Retina (tissue), 1 donor: ENCODE measurements at places on chromosomes 2 and 18.

DNA sequence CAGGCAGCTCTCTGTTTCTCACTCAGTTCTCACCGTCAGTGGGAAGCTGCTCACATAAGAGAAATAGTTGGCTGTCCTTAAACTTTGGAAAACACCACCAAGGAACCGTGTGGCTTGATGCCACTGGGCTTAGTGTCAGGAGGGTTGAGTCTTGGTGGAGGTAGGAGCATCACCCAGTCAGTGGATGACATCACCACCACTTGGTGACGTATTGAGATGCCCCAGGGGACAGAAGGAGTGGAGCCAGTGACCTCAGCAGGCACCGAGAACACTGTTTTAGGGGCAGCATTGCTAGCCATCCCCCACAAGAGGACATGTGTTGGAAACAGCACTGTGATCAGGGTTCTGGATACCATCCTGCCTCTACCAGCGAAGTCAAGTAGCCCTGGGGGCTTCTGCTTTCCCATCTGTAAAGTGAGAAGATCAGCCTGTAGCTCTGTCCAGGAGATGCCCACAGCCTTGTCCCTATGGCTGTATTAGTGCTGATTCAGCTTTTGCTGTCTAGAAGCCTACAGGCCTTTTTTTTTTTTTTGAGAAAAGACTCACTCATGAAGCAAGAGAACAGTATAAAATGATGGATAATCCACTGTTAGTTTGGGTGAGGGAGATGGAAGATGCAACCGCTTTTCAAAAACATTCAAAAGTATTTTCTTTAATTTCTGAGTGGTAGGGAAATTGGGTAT is 66.2 kb downstream of the TSN start:
- no peak for DNase-seq

DNA sequence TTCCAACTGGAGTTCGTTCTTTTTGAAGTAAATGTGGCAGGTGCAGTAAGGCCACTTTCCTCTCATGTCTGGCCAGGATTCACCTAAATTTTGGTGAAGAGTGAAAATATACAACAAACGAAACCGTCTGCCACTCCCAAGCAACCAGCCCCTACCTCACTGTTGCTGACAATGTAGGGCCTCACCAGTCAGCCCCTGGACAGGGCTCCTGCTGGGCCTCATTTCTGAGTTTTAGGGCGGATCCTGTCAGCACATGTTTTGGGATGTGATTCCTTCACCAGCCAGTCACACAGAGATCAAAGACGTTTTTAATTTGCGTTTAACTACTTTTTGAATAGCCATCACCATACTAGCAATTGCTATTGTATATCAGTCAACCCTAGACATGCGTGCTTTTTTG is 185.0 kb downstream of the WDR7 start:
- no peak for DNase-seq

GRCh38 chr2:241509155-241509784 is 886 bp upstream of the STK25 start:
- no peak for DNase-seq

- peak; percentile 64 for DNase-seq
These were observed 44.4 kb downstream of the FBLN7 start for GRCh38 chr2:112182581-112183034.

- DNase-seq = no peak
These were observed 10.1 kb downstream of the MAT2A start for GRCh38 chr2:85549095-85549494.

DNA sequence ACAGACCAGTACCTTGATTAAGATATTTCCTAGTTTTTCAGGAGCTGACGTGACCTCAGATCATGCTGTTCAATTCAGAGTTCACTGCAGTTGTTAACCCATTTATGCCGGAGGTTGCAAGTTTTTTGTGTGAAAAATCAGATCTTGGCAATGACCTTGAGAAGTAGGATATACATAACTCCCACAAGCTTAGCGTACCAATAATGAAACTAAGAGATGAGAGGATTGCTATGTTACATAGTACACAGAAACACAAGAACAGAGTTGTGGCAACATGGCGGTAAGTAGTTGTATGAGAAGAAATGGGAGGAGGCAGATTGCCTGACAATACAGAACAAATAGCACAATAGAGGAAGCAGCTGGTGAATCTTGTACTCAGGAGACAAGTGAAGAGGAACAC is 39.1 kb downstream of the PPIG start:
- DNase-seq = no peak

DNA sequence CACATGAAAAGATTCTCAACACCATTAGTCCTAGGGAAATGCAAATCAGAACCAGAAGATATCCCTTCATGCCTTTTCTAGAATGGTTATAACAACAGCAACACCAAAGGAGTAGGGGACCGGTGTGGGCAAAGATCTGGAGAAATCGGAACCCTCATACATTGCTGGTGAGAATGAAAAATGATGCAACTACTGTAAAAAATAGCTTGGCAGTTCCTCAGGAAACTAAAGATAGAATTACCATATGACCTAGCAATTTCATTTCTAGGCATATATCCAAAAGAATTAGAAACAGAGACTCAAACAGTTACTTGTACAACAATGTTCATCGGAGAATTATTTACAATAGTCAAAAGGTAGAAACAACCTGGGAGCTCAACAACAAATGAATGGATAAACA is 29.2 kb upstream of the CDH7 start:
- DNase-seq = no peak

GRCh38 chr2:142741764-142742269 is 135.6 kb upstream of the KYNU start:
- DNase-seq = no peak

DNA sequence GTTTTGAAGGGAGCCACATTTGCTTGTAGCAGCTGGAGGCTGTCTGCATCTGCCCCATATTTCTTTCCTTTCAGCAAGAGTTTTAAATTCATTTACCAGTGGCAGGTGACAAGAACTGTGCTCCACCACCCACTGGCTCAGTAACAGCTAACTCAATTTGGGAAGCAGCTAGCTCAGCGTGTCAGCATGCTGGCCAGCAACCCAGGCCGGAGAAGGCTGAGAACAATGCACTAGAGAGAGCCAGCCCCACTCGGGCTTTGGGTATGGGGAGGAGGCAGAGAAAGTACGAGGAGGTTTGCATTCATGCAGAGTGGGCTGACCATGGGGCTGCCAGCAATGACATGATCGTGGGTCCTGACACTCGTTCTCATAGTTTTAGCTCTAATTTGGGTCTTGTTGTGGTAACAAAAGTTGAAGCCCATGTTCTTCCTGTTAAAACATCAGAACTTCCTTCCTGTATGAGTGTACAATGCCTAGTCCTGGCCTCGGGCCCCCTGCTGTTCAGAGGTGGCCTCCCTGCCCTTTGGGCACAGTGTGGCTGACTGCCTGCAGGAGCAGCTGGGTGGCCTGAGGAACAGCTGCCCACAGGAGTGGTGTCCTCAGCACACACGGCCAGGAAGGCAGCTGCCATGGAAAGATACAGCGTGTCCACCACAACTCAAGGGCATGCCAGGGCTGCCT is 23.0 kb downstream of the CDC42EP3 start:
- DNase-seq = no peak

GRCh38 chr2:231522418-231523180 is 7.6 kb downstream of the NMUR1 start:
- no peak for DNase-seq

- no peak for DNase-seq
These were observed 91.9 kb upstream of the KCNE4 start for GRCh38 chr2:222960126-222960525.

DNA sequence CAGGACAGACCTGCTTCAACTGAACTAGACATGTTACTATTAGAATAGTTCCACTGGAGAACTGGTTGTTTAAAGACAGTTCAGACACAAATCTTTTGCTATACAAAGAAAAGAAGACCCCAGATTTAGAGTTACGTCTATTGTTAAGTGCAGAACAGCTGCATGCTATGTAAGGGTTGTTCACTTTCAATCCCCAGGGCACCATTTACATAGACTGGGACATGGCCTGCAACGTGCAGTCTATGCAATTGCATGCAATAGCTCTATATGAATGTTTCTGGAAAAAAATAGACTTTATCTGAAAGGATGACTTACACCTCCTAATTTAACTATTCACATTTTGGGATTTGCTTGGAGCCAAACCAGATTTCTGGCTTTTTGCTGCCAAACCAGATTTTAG is 36.1 kb upstream of the DPP10 start:
- DNase-seq = no peak

- DNase-seq = no peak
These were observed 80.3 kb downstream of the SLC4A3 start for GRCh38 chr2:219707496-219708285.

GRCh38 chr2:218569661-218570500 is 1.2 kb downstream of the CNOT9 start:
- DNase-seq = peak; percentile 21

DNA sequence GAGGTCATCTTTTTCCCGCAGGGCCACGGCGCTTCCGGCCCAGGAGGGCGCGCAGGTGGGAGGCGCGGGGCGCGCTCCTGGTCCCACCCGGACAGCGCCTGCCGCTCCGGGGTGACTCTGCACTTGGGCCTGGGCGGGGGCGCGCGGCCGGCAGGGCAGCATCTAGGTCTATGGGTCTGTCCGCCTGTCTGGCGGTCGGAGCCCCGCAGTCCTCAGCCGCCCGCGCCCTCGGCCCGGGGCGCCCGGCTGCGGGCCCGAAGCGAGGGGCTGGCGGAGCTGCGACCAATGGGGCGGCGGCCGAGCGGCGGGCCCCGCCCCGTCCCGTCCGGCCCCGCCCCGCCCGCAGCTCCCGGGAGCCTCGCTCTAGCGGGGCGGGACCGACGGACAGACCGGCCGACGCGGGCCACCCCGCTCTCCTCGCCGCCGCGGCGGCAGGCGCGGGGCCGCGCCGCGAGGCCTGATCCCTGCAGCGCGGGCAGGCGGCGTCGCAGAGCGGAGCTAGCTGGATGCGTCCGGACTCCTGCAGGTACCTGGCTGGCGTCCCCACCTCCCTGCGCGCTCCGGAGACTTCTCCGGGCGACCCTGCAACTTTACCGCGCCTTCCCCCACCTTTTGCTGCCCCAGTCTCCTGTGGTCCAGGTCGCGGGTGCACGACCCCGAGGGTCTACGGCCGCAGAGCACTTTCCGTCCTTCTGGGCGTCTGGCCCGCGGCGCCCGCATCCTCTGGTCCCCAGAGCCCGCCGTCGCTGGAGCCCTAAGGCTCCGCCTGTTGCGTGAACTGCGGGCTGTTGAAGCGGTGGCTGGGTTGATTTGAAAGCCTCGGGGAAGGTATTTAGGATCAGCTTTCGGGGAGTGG is at the start of gene KCNS3:
Gene KCNS3 (plus strand): TSS at position 387 of the 856 bp plus-strand sequence. CDS start 52,342 bp downstream, outside the sequence.
- peak; percentile 78 for DNase-seq

DNA sequence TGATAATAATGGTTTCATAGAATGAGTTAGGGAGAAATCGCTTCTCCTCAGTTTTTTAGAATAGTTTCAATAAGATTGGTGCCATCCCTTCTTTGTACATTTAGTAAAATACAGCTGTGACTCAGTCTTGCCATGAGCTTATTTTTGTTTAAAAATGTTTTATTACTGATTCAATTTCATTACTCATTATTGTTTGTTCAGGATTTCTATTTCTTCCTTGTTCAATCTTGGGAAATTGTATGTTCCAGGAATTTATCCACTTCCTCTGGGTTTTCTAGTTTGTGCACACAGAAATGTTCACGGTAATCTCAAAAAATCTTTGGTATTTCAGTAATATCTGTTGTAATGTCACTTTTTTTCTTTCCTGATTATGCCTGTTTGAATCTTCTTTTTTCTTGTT is 371.5 kb upstream of the SETBP1 start:
- DNase-seq = no peak

GRCh38 chr2:173239644-173240043 is 115.0 kb upstream of the CDCA7 start:
- no peak for DNase-seq

GRCh38 chr2:208937521-208937920 is 486.3 kb upstream of the MAP2 start:
- no peak for DNase-seq

GRCh38 chr2:138435701-138436100 is 65.9 kb upstream of the SPOPL start:
- no peak for DNase-seq

- peak; percentile 77 for DNase-seq
These were observed 76.0 kb downstream of the EMX1 start for GRCh38 chr2:72993147-72993932.

- no peak for DNase-seq
These were observed 70.9 kb downstream of the ODC1 start for GRCh38 chr2:10377052-10377746.

DNA sequence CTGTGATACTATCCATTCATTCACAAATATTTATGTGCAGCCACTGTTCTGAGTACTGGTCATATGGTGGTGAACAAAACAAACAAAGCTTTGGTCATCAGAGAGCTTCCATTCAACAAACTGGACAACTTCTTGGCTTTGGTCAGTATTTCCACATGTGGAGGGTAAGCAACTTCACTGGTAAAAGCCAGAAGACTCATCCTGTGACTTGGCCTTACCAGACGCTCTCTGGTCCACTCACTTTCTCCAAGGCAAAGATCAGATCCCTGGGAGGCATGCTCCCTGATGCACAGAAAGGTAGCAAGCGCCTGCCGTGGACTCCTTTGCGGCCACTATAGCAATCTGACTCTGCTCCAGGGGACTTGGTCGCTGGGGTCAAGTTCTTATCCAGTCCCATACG is 179.5 kb downstream of the EN1 start:
- no peak for DNase-seq

DNA sequence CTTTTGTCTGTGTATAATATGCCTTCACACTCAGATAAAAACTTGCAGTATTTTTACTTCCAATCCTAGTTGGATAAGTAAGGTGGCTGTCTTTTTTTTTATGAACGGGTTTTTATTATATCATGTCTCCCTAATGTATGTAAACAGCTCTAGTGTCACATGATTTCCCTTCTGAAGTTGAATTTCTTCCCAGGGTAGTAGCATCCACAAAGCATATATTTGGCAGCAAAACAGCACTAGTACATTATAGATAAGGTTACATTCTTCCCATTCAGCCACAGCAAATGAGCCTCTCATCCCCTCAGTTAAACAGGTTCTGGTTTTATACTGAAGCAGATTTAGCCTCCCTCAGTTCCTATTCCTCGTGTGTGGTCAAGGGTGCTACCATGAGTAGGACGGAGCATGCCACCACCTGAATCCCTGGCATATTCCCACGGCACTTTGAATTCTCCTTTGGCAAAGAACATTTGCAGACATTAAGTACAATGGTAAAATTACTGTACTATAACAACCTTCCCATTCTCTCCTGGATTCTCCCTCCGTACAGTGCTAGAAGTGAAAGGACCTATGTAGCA is 15.4 kb upstream of the DTNA start:
- no peak for DNase-seq

- DNase-seq = no peak
These were observed 13.3 kb downstream of the CTIF start for GRCh38 chr18:48552130-48552529.

DNA sequence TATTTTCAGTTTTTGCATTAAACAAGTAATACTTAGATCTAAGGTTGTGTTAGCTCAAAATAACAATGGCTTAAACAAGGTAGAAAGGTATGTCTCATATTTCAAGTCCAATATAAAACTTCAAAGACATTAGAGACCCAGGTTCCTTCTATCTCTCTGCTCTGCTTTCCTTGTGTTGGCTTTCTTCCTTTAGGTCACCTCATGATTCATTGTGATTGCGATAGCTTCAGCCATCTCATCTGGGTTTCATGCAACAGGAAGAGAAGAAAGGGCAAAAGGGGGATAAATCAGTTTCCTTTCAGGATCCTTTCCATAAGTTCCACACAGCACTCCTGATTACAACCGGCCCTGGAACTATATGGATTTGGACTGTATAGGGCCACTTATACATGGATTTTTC is 16.0 kb upstream of the TBR1 start:
- DNase-seq = no peak

- no peak for DNase-seq
These were observed 35.6 kb upstream of the NRP2 start for GRCh38 chr2:205646680-205647079.
